Muscle of leg (tissue), 16 donors: ENCODE measurements at places on chromosomes 2 and 18.

GRCh38 chr2:108115868-108116267, 123.9 kb upstream of the SULT1C3 start:
- no peak for DNase-seq

- DNase-seq: no peak
These were observed 164.2 kb upstream of the TMEM200C start for GRCh38 chr18:6059551-6059950.

DNA sequence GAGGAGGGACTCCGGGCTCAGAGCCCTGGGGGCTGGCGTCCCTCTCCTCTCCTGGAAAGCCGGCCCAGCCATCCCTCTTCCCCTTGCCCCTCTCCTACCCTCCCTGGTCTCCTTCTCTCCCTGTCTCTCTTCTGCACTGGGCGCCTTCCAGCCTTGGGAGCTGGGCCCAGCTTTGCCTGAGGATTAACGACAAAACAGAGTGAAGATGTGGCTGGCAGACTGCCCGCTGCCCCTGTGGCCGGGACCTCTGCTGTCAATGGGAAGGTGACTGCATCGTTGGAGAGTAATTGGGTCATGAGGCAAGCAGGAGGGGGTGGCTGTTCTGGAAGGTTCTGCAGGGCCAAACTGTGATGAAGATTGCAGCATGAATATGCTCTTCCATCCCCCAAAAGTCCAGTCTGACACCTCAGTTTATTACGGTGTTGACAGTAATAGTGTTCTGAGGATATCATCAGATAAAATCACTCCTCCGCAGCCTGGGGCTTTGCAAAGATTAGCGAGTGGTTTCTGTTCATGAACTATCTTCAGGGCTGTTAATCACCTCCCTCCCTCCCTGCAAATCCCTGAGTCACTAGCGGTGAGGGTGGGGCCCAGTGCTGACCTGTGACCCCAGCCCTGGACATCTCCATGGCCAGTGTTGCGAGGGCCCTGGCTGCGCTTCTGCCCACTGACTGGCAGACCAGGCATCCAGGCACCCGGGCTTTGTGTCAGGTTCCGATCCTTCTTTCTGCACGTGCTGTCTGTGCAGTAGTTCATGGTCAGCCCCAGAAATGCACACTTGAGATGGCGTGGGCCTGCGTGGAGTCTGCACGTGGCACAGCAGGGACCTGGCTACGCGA, 23.0 kb downstream of the RTP5 start:
- no peak for DNase-seq

GRCh38 chr18:63683152-63683551, 19.6 kb upstream of the SERPINB11 start:
- DNase-seq: peak; percentile 37

DNA sequence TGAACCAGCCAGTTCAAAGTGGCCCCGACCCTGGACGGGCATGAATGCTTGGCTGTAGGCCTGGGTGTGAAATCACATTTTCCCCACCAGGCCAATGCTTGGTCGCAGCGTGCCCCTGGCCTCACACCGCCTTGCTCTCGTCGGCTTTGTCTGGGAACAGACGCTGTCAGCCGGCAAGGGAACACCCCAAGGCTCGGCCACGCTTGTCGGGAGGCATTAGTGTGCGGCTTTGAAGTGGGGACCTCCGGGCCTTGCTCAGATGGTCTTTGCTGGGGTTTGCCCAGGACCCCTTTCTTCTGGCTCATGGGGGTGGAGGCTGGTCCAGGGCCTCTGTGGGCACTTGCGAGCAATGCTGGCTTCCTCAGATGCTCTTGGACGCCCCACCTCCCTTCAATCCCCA, 79.1 kb downstream of the INHBB start:
- no peak for DNase-seq

DNA sequence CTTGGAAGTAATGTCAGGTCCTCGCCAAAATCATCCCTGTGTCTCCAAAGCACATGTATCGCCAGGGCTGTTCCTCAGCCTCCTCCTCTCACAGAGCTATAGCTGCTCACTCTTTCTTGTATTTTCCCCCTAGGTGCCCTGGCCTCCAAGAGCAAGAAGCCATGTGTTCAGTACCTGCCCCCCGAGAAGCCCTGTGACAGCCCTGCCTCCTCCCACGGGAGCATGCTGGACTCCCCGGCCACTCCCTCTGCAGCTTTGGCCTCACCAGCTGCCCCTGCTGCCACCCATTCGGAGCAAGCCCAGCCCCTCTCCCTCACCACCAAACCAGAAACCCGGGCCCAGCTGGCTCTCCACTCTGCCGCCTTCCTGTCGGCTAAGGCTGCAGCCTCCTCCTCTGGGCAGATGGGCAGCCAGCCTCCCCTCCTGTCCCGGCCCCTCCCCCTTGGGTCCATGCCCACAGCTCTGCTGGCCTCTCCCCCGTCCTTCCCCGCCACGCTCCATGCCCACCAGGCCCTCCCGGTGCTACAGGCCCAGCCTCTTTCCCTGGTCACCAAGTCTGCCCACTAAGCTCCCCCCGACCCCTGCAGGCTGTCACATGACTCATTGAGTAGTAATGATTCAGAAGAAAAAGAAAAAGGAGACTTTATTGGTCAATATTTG, 18.8 kb downstream of the TGOLN2 start:
- DNase-seq: peak; percentile 79

- DNase-seq: no peak
These were observed 3.8 kb downstream of the EN1 start for GRCh38 chr2:118843483-118844132.
